ENCODE measurements at places on chromosomes 3 and 15.

- no peak for DNase-seq
These were observed 97.8 kb downstream of the GTPBP8 start for GRCh38 chr3:113088616-113089015.

DNA sequence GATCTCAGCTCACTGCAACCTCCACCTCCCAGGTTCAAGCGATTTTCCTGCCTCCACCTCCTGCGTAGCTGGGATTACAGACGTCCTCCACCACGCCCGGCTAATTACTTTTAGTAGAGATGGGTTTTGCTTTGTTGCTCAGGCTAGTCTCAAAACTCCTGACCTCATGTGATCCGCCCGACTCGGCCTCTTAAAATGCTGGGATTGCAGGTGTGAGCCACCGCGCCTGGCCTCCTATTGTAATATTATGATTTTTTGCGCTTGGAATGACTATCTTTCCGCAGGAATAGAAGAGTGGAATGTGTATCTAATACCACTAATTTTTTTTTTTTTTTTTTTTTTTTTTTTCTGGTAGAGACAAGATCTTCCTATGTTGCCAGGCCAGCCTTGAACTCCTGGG is 1.8 kb downstream of the ARL8B start:
- DNase-seq, result no peak

- no peak for DNase-seq
These were observed 7.5 kb downstream of the CDAN1 start for GRCh38 chr15:42729409-42729808.

GRCh38 chr3:56052188-56052587 is 416.1 kb downstream of the ERC2 start:
- no peak for DNase-seq

- DNase-seq, result no peak
These were observed 148.4 kb downstream of the ADAMTS17 start for GRCh38 chr15:100193277-100193860.

DNA sequence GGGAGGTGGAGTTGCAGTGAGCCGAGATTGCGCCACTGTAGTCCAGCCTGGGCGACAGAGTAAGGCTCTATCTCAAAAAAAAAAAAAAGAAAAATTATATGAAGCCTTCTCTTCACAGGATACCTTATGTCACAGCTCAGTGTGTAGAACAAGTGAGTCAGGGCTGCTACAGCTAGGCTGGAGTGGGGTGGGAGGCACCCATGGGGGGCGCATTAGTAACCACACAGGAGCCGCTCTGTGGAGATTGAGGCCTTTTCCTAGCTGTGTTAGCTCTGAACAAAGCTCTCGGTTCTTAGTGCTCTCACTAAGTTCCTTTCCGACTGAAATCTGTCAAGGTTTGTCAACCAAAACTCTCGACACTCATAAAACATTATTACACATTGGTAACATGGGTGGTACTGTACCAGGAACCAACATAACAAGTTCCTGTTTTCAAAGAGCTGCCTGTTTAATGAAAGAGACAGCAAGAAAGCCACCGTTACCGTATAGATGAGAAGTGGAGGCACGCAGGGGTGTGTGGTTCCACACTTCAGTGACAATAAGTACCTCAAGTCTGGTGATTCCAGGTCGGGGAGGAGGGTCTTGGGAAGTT is 4.5 kb downstream of the LRRC31 start:
- peak; percentile 4 for DNase-seq

- DNase-seq, result no peak
These were observed 257.8 kb downstream of the EBLN2 start for GRCh38 chr3:73319179-73319769.

DNA sequence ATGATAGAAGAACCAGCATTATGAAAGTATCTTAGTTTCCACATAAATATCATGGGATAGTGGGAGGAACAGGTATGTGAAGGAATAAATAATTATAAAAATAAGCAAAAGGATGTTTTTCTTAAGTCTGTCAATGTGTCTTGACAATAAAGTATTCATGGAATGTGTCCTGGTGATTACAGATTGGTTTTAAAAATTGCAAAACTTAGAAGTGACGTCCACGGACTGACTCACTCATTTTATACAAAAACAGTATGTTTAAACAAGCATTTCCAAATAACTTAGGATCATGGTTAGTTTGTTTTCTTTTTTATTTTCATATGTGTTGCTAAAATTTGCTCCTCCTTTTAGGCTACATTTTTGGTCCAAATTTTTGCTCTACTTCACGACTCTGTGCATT is 687.0 kb upstream of the NECTIN3 start:
- DNase-seq, result no peak

DNA sequence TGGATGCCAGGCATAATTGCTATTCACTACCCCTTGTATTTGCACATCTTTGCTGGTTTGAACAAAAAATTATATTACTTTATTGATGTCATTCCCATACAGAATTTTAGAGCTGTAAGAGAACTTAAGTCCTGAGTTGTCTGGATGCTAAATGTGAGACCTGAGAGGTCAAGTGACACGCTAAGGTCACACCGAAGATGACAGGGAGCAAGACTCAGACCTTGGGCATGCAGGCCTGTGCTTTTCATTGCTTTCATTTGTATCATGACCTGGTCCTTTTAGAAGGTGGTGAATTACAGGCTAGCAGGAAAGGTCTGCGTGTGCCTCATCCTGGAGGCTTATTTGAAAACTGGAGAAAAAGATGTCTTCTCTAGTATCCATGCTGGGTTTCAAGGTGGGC is 312.0 kb upstream of the RASGRP1 start:
- no peak for DNase-seq

DNA sequence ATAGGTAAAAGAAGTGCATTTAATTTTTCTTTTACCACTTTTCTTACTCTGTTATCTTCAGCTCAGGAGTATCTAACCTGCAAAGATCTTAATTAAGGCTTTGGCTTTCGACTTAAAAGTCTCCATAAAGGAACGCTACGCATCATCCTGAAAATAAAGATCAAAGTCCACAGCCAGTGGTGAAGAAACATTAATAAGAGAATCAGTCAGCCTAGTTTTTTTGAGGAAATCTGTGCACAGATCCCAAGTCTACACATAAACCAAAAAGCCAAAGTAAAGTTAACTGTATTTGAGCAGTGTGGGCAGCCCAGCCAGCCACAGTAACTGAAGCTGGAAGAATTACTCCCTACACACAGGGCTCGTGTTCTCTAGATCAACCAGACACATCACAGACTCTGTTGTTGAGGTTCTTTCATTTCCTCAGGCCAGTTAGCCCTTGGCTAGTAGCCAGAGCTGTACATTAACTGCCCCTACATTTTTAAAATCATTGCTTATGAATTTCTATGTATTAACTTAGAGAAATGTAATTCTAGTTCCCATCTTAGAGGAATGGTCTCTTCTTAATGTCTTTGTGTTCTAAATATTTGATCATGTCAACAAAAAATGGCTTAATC is 6.9 kb downstream of the LRRC2 start:
- DNase-seq, result no peak

- DNase-seq, result no peak
These were observed 73.8 kb downstream of the SYNPR start for GRCh38 chr3:63352008-63352279.

GRCh38 chr15:81118361-81118760 is 15.7 kb upstream of the CFAP161 start:
- DNase-seq, result no peak

DNA sequence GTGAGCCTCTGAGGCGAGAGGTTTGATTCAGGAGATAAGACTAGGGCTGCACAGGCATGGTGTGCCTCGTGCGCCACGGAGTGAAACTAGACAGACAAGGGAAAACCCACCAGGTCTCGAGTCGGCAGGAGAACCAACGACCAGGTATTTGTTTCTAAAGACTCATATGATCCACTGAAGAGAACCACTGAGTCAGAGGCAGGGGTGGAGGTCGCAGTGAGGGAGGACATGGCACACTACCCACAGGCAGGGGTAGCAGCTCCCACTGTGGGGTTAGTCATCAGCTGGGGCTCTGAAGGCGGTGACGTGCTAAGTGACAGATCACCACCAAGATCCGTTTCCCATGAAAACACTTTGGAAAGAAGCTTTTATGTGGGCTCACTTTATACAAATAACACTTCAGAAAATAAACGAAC is 45.7 kb downstream of the CHSY1 start:
- peak; percentile 84 for DNase-seq

GRCh38 chr3:106367496-106367895 is 498.7 kb upstream of the CBLB start:
- DNase-seq, result no peak

All from stimulated activated CD4-positive, alpha-beta T cell treated with anti-CD3 and anti-CD28 coated beads, Interleukin-15, amount 100 ng/mL, for 48 hours (primary cell).